ENCODE measurements at places on chromosomes 7 and 10.

DNA sequence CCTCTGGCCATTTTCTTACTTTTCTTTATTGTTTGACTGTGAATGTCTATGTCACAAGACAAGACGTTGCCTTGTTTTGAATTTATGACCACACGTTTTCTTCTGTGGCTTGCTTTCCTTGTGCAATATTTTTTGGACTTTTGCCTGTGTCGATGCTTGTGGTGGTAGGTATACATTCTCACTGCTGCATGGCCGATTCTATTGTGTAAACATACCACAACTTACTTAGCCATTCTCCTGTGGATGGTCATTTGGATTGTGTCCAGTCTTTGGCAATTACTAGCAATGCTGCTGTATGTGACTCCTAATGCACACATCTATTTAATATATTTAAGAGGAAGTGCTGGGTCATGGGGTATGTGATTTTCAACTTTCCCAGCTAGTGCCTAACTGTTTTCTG is 18.0 kb upstream of the DLG5 start:
- DNase-seq, result no peak

DNA sequence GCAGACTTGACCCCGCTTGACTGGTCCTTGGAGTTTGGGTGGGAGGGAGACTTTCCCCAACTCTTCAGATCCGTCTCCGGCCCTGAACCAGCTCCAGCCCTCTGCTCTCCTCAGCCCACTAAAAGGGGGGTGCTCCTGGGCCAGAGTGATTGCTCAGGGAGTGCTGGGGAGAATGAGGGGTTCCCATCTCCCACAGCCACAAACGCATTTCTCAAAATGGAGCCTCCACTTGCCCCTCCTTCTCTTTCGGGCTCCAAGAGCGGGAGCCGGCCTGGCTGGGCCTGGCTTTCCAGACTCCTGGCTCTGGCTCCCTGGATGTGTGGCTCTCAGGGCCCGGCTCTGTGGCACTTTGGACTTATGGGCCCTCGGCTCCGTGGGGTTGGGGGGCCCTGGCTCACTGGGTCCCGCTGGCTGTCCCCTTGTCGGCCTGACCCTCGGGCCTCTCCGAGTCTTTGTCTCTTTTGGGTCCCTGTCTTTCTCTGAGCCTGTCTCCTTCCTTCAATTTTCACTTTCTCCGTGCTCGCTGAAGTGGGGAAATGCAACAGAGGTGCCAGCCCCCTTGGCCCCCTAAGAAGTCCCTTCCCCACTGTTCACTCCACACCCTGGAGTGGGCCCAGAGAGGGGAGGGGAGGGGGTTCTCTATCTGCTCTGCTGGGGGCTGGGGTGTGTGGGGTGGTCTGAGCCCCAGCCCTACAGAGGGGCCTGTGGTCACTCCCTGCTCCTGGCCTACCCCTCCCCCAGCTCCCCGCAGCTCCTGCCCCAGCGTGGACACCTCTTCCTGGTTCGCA is 713 bp downstream of the LZTS2 start:
- no peak for DNase-seq

DNA sequence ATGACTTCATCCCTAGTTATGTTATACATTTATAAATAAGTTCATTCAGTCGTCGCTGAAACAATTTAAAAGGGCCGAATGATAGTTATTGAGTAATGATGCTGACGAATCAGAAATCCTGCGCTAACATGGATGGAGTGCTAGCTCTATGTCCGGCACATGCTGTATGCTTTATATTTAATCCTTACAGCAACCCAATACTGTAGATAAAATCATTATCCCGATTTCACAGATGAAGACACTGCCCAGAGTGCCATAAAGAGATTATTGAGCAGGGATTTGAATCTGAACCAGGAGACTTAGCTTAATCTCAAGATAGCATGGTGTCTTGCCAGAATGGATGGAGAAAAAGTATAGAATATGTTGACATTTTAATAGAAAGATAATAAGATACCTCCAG is 1.1 kb upstream of the ICA1 start:
- DNase-seq, result no peak

GRCh38 chr10:78134773-78135306 is 101.2 kb downstream of the RPS24 start:
- DNase-seq, result no peak

DNA sequence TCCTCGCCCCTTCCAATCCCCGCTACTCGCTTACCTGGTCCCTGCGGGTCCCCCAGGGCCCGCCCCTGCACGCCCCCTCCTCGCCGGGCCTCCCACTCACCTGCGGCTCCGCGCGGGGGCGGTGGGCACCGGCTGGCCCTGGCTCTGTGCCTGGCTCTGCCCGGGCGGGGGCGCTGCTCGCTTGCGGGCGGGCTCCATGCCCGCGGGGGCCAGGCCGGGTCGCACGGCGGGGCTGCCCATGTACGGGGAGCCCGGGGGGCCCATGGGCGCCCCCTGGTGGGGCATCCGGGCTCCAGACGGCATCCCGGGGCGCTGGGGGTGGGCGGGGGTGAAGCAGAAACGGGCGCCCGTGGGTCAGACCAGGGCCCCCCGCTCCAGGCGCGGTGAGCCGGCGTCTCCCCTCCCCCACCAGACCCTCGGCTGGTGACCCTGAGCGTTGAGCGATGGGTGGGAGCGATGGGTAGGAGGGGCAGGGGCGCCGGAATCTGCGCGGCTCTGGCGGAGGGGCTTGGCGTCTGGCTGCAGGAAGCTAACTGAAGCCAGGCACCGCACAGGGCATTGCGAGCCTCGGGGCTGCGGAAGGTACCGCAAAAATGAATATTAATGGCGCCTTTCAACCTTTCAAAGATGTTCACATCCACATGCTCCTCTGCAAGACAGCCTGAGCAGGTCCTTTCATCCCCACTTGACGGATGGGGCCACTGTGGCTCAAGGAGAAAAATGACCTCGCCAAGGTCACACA is 3.0 kb downstream of the SMARCD3 start:
- peak; percentile 48 for DNase-seq

DNA sequence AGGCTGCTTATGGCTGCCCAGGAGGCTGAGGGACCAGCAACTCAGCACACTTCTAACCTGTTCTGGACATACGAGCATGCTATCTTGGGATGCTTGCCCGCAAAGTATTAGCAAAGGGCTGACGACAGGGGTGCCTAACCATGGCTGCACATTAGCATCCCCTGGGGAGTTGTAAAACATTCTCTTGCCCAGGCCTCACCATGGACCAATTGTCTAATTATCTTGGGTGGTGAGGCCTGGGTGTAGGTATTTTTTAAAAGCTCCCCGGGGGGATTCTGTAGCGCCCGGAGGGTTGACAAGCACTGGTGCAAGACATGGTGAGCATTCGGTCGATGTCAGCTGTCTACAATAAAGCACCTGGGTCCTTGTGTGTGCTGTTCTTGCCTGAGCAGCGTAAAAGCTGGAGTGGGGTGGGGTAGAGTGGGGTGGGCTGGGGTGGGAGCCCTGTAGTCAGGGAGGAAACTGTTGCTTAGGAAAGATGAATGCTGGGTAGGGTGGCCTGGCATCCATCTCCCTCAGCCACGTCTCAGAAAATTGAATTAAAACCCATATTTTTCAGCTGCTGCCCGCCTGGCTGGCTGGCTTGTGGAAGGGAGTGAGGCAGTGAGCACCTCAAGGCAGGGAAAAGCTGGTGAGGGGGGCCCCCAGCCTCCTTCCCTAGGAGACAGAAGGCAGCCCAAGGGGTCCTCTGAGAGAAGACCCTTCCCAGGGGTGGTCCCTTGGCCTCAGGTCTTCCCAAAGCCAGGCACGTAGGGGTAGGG is 2.9 kb upstream of the ADCYAP1R1 start:
- no peak for DNase-seq

DNA sequence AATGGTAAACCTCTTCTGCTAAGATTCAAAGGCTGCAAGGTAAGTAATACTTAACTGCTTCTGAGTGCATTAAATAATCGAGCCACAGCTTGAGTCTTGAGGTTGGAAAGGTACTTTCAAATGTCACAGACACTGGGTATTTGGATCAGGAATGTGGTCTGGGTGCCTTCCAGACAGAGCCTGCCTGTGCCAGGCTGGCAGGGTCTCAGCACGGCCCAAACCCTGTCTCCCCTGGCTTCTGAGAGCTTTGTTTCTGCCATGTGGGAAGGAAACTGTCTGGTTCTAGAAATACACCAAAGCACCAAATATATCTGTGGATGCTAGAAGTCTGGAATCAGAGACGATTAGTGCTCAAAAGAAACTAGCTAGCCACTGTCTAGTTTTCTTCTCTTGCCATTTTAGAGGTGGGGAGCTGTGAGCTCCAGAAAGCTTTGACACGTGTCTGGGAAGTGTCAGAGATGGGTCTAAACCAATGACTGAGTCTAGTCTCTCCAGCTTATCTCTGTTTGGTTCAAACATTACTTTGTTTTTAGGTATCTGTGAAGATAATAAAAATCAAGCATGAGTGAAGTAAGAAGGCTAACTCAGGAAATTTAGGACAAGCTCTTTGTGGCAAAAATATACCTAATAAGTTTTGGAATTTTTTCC is 162.8 kb downstream of the CYP26A1 start:
- no peak for DNase-seq

DNA sequence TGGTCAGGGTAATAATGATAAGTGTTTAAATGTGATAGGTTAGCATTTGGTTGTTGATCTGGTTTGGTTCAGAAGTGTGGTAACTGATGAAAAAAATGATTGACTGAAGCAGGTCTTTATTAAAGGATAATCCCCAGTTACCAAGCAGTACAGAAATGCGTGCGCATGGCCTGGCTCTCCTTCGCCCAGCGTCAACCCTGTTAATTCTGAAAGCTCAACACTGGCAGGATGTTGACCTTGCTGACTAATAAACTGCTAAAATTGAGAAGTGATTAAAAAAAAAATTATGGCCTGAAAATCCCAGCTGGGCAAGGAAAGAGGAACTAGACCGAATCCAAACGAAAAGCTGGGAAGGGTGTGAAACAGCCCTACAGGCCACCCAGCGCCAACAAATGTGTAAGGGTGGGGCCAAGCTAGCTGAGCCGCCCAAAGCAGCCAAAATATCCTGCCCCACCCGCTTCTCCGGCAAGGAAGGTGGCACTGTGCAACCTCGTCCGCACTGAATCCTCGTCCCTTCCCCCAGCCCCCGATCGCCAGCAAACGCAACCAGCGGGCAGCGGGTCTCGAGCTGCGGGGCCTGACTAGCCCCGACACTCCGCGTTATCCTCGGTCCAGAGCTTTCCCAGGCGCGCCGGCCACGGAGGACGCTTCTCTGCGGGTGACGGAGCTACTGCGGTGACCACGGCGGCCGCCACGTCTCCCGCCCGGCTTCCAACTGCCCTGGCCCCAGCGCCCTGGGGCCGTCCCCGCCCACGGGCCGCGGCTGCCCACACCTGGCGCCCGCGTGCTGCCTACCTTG is 561 bp downstream of the SHTN1 start:
- no peak for DNase-seq

DNA sequence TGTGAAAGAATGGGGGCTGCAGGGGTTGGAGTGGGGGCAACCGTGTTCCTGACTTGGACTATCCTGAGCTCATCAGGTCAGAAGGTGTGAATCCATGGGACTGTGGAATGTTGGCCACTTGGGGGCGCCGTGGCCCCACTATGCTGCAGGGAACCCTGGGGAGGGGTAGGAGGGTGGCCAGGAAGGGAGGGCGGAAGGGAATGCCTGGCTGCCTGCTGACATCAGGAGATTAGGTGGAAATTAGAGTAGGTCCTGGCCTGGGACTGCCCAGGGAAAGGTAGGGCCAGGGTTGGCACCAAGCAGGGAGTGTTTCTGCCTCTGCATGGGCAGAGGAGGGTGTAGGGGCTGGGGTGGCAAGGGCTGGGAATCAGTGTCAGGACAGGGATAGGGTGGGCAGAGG is 65.8 kb upstream of the PRSS58 start:
- DNase-seq, result no peak

GRCh38 chr7:106283831-106284713 is 711 bp downstream of the NAMPT start:
- peak; percentile 62 for DNase-seq

DNA sequence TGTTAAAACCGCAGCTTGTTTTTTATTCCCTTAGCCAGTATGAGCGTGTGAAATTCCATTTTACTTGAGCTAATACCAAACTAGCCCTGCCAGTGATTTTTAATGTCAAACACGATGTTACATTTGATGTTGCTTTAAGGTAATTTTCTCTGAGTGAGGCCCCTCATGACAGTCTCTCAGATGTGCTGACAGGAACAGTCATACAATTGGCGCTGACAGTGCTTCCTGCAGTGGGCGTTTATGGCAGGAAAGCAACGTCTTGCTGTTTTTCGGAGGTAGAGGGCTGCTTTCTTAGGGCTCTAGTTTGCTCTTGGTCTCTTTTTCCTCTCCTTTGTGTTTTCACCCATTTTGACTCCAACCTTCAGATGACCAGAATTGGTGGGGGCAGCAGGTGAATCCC is 19.3 kb downstream of the PON1 start:
- DNase-seq, result no peak

DNA sequence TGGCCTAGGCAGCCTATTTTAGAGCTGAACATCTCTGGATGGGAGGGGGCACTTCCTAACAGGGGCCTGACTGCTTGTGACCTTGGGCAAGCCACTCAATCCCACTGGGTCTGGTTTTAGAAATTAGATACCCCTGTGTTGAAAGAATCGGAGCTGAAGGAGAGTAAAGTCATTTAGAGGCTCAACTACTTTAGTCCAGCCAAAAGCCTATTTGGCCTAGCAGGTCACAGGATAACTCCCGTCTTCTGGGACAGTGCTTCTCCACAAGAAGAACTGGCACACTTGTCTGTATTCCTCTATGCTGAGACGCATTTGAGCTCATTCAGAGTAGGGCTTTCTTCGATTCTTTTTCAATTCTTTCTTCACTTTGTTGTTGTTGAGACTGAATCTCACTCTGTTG is 224.2 kb downstream of the CHCHD3 start:
- no peak for DNase-seq

- DNase-seq, result no peak
Measured at GRCh38 chr10:124231168-124232155, 138.1 kb upstream of the CHST15 start.

DNA sequence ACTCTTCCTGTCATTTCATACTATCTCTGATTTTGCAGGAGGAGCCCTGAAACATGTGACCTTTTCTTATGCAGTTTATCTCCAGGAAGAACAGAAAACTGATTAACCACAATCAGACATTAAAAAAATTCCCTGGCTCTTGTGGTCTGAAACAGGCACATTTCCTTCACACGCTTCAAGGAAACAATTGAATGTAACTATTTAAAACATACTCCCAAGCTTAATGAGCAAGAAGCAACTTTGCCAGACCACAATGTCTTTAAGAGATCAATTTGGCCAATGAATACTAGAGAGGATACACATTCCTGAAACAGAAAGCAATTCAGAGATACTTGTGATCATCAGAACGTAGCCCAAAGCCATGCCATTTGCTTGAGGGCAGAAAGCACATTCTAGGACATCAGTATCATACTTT is 65.8 kb downstream of the PIP4K2A start:
- DNase-seq, result no peak

Data from stimulated activated CD4-positive, alpha-beta T cell treated with anti-CD3 and anti-CD28 coated beads, Interleukin-2, amount 100 ng/mL, for 4 hours (primary cell).